ENCODE measurements at places on chromosomes 2 and 18.

- DNase-seq, result no peak
Measured at GRCh38 chr2:64565949-64566710, 42.0 kb downstream of the AFTPH start.

GRCh38 chr2:71526975-71527374 is 73.6 kb downstream of the DYSF start:
- DNase-seq, result no peak

DNA sequence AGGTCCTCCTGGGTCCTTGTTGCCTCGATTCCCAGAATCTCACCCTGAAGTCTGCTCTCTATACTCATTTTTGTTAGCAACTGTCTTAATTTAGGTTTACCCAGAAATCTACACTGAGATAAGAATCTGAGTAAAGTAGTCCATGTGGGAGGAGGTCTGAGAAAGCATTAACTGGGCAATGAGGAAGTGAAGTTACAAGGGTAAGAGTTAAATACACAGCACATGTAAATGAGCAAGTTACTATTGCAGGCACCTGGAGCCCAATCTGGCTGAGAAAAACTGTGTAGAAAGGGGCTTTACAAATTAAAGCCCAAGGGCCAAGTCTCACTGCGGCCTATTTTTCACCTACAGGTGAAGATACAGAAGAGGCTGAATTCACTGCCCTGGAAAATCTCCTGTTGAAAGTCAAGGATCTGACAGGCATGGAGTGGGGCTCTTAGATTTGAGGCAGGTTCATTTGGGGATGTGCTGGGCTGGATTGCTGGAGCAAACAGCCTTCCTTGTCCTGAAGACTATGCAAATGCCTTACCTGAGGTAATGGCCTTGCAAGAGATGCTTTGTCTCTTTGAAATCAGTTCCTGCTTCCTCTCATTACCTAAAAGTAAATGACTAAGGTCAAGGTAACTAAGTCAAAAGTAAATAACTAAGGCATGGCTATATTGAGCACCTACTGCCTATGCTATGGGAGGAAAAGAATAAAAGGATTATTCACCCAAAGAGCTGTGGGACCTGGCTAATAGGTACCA is 84.4 kb upstream of the DYNAP start:
- DNase-seq, result no peak

GRCh38 chr2:68483011-68483410 is 15.6 kb downstream of the APLF start:
- DNase-seq, result no peak

DNA sequence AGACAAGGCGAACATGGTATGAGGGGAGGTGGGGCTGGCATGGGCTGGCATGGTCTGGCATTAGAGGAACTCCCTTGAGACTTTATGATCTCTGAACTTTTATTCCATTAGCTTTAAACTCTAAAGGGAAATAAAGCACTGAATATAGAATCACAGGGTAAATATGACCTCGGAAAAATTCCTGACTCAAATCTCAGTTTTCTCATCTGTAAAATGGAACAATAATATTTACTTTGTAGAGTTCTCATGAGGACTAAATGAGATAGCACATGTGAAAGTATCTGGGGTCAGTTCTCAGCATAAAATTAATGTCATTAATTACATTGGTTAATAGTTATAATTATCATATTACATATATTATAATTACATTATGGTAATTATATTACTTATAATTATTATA is 65.9 kb downstream of the ARHGAP25 start:
- no peak for DNase-seq

GRCh38 chr2:12982149-12982584 is 265.4 kb downstream of the TRIB2 start:
- no peak for DNase-seq

- no peak for DNase-seq
Measured at GRCh38 chr18:22999212-22999611, 66.1 kb downstream of the RBBP8 start.

- no peak for DNase-seq
Measured at GRCh38 chr18:57859314-57859713, 56.2 kb upstream of the ATP8B1 start.

DNA sequence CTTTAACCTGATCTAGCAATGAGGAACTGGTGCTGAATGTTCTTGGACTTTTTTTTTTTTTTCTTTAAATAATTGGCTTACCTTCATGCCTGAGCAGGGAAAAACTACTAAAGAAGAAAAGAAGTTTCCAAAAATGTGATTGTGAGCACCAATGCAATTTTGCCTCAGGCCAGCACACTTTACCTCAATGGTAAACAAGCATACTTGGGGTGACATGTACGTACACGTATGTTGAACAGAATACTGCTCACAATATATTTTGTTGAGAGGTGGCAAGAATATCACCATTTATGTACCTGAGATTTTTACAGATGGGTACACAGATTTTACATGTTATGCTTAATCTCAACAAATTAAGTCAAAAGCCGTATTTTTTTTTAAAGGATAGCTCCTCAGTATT is 144.3 kb downstream of the FIGN start:
- no peak for DNase-seq

DNA sequence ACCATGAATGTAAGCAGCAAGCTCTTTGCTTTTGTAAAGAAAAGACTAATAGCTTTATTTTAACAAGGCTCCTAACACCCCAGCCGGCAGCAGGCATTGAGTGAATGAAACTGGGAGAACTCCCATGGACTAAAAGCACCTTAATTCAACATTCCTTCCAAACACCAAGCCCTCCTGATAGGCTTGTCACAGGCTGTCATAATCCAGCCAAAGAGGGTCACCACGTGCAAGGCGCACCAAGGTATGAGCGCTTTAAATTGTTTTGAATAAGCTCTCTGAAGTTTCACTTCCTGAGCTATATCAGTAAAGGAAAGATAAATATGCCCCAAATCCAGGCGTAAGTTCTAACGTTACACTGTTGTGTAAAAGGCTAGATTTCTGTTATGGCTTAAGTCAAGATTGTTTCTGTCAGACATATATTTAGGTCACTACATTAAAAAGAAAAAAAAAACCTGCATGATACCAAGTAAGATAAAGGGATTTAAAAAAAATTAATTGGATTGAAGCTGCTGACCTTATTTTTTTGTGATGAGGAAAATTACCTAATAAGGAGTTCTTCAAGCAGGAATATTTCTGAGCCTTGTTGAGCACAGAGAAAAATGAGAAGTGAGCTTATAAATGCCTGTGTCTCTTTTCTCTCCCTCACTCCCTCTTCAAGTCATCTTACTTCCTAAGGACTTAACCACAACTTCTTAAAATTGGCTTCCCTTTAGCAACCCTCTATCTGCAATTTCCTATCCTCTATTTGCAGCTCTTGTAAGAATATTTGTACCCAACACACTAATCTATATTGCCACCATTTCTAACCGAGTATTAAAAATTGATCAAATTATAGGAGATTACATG is 136.1 kb upstream of the NRP2 start:
- DNase-seq, result no peak

DNA sequence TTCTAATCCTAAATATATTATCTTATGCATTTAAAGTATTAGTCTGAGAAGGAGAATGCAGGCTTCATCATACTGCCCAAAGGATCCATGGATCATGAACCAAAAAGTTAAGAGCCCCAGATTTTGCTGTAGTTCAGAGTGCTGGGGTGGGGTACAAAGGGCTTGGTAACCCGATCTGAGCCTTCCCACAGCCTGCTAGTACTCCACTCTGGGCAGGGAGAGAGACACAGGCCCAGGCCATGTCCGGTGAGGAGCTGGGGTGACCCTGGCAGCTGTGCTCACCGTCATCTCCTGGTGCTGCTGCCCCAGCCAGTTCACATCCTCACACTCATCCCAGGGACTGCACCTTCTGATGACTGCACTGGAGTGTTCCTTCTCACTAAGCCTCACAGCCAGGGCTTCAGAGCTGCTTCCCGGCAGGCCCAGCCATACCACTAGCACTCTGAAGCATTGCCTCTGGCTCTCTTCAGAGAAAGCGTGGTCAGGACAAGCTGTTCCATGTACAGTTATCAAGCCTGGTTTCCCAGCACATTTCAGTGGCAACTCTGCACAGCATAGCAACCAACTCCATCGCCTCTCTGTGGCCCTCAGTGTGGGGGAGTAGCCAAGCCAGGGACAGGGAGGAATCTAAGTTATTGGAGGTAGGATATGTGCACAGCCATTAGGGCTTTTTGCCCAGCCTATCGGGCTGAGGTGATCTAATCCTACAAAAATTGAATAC is 189.0 kb upstream of the CTAGE1 start:
- no peak for DNase-seq

- DNase-seq, result no peak
Measured at GRCh38 chr2:195037045-195037444, 620.0 kb upstream of the SLC39A10 start.

DNA sequence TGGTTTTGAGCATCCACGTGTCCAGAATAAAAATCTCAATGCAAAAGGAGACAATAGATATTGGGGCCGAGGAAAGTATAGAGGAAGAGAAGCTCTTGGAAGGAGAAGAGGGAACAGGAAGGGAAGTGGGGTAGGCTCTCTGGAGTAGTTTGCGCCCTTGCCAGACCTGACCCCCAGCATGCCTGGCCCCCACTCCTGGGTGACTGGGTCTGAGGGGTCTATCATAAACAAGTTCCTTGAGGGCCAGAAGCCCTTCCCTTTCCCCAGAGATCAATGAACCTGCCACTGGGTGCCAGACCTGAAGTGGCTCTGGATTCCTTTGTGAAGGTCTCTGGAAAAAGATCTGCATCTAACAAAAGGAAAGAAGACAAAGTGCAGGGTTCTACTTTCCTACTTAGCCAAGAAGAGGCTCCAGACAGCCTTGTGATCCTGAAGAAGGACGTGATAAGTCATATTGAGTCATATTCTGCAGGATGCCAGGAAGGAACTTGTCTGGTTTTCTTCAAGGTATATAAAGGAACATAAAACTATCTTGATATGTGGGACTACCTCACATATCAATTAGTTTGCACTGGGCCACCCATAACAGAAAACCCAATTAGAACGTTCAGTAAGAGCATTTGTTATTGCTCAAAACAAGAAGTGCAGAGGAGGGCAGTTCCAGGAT is 18.7 kb upstream of the ATOH8 start:
- DNase-seq, result no peak

DNA sequence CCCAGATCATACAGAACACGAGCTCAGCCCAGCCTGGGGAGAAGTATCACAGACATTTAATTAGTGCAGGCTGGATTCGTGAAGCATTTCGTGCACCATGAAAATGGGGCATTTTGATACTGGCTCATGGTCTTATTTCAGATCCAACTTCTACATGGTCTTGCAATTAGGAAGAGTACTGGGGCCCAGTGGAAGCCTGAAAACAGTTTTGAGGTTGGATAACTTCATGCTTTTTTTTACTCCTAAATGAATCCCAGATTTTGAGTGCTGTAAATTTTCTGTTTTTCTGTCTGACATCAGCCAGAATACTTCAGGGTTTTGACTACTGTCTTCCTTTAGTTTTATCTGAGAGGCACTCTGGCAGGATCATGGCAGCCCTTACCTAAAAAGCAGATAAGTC is 160.1 kb downstream of the GFPT1 start:
- DNase-seq, result no peak

GRCh38 chr2:39138837-39139211 is 18.0 kb upstream of the SOS1 start:
- no peak for DNase-seq

DNA sequence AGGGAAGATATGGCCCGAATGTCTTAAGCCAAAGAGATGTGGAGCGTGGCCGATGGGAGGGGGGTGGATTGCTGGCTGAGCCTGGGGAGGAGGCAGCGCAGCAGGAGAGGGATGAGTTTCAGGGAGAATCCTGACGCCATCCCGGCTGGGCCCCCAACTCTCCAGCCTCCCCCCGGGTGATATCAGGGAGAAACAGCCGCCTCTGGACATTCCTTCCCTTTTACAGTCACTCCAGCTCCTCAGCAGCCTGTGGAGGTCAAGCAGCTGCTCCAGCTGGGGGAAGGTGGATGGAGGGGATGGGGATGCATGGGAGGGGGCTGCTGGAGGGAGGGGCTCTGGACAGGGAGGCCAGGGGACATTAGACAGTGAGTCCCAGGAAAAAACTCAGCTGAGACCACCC is 9.5 kb upstream of the DES start:
- DNase-seq, result no peak

- no peak for DNase-seq
Measured at GRCh38 chr2:74747411-74748080, 86.4 kb upstream of the HK2 start.

DNA sequence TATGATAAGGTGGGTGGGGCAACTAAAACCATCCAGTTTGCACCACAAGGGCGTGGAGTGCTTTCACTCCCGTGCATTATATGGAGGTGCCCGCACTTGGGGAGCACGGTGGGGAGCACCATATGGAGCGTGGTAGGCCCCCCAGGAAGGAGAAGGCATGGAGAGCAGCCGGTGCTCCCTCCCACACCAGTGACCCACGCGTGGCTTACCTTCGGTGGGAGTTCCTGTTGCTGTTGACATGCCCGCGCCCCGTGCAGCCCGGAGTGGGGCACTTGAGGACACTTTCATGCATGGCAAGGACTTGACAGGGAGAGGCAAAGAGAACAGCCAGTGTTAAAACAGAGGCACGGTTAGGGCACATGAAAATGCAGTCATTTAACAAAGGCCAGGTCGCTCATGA is 167.5 kb upstream of the PXDN start:
- DNase-seq, result no peak

GRCh38 chr2:174971868-174972781 is 33.1 kb downstream of the CHN1 start:
- no peak for DNase-seq

DNA sequence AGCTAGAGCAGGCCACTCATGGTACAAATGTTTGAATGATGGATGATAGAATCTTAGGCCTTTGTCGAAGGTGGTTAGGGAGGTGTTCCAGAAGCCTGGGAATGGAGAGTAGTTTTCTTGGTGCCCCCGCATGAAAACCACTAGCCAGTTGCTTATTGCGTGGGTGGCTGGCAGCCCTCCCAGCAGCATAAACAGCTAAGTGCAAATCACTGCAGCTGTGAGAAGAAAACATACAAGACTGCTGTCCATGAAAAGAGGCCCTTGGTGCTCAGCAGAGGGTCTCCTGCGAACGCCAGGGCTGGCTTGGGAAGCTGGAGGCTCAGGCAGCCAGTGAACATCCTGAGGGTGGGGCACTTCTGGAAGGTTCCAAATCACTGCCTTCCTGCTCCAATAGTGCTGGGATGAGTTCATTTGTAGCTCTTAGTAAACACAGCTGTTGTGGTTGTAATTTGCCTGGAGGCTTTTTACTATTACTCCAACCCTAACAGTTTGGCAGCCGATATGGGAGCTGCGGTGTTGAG is 118.8 kb downstream of the MGAT5 start:
- DNase-seq, result no peak

DNA sequence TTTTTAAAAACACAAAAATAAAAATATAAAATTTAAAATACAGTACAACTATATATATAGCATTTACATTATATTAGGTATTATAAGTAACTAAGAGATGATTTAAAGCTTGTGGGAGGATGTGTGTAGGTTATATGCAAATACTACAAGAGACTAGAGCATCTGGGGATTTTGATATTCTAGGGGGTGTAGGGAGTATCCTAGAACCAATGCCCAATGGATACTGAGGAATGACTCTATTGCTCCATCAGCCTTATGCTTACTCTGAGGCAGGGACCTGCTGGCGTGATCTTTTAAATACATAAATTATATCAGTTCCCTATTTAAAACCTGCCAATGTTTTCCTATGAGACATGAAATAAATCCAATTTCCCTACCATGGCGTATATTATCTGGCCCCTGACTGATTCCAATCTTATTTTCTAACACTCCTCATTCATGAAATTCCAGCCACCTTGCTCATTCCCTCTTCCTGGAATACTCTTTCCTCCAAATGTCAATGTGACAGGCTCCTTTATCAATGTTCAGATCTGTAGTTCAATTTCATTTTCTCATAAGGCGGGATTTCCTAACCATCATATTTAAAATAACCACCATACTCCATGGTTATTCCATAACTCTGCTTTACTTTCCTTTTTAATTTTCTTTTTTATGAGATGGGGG is 22.2 kb downstream of the SP3 start:
- DNase-seq, result no peak

- no peak for DNase-seq
Measured at GRCh38 chr2:78979380-78980151, 45.9 kb upstream of the REG3G start.
